Dermis blood vessel endothelial cell (primary cell): ENCODE measurements at places on chromosomes 2 and 18. TPM values are rescaled to one million over a fixed set of nuclear protein-coding genes. Genes with fewer than 3 reads are reported as not detected.

GRCh38 chr2:48915227-48915626, 159.7 kb upstream of the LHCGR start:
- no peak for DNase-seq

HOXD12 gene
- total RNA-seq, result not detected in 2 replicates

CYTIP gene
- total RNA-seq, result 0.14 TPM in 1 of 2 replicates, not detected in the other

CAPN14 gene
- 0.05 TPM in 1 of 2 replicates, not detected in the other for total RNA-seq

AP1S3 gene
- 1.2 and 4.4 TPM in 2 replicates for total RNA-seq

GRCh38 chr2:138336146-138336545, 165.4 kb upstream of the SPOPL start:
- no peak for DNase-seq

DNA sequence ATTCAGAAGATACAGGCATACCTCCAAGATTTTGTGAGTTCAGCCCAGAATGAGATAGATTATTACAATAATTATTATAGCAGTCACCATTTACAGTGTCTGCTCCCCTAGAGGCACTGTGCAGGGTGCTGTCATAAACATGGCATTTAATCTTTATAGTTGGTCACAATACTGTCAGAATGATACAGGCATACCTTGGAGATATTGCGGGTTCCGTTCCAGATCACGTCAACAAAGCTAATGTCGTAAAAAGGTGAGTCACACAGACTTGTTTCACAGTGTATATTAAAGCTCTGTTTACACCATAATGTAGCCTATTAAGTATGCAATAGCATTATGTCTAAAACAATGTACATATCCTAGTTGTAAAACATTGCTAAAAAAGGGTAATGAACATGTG, 45.6 kb downstream of the ZRANB3 start:
- DNase-seq, result no peak

- no peak for DNase-seq
These were observed 115.5 kb upstream of the SP3 start for GRCh38 chr2:174080672-174081121.

DNA sequence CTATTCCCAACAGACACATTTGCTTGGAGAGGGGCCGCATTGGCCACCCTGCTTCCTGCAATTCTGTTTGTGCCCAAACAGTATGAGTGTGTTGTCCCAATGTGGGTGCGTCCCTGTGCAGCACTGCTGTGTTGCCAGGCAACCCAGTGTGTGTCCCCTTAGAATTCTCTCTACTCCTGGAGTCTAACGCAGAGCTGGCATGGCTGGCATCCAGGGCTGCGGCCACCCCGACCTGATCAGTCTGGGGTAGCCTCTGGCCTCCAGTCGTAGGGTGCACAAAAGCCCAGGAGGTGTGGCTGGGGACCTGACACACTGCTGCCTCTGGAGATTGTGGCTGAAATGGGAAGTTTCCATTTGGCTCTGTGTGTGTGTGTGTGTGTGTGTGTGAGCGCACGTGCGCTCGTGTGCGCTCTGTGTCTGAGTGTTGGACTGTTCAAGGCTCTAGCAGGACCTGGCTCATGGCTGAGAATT, 48.0 kb downstream of the TEX44 start:
- peak; percentile 64 for DNase-seq

DNA sequence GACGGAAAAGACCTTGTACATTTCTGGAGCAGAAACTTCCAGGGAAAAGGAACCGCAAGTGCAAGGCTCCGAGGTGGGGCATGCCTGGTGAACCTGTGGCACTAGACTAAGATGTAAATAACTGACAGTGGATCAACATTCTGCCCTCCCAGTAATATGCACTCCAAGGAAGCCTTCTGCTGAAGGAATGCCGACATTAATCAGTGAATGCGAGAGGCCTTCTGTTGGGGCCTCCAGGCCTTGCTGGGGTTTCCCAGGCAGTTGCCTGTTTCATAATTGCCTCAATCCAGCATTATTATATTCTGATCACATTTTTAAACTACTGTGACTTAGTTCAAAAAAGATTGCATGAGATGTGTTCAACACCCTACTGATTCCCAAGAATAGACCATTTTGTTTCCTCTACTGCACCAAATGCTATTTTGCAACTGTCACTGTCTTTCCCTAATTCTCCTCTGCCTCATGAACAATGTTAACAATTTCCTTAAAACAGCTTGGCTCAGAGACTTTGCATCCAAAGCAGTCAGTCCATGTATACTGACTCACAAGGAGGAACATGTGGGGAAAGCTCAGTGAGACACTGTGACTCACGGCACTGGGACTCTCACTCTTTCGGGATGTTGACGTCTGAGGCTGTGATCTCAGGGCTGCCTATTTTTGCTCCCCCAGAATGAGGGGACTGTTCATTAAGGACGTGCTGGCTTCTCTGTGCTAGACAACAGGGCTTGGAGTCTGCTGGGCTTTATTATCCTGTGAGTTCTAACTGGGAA, 10.5 kb upstream of the DSG2 start:
- no peak for DNase-seq

DNA sequence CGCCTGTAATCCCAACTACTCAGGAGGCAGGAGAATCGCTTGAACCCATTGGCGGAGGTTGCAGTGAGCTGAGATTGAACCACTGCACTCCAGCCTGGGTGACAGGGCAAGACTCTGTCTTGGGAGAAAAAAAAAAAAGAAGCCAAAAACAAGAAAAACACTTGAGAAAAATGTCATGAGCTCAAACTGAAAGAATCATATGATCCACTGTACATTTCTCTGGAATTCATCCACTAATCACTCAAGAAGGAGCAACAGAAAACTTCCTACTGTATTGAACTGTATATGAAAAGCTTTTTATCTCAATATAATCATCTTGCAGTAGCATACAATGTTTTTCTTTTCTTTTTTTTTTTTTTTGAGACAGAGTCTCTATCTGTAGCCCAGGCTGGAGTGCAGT, 40.4 kb downstream of the EPG5 start:
- no peak for DNase-seq

DNA sequence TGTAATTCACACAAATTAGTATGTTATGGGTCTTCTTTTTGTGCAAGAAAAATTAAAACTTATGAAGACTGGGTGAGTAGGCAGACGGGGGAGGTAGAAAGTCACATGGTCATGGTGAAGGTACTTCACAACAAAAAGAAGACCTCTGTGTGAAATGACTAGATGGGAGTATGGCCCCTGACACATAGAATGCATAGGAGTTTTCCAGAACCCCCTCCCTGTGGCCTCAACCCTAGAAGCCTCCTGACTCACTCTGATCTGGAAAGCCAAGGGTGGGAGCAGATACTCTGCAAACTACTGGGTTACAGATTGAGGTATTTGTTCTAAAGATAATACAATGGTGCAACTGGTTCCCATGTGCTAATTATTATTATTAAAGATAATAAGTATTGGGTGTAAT, 23.2 kb downstream of the SATB2 start:
- no peak for DNase-seq

DNA sequence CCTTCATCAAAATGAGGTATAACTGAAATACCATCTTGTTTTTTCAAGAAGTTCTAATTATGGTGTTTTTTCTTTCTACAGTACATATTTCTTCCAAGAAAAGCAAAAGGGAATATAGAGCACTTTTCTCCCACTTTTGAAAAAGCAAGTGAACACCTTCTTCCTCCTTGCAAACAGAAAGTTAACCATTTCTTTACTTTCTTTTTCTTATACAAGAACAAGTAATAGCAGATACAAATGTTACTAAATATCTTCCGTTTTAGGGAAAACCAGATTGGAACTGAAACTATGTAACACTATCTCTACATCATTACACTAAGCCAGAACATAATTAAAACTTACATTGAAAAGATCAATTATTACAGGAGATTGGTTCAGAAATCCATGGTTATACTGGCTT, 44.0 kb downstream of the COBLL1 start:
- no peak for DNase-seq

SCN9A gene
- 0.34 and 0.56 TPM in 2 replicates for total RNA-seq

DPYSL5 gene
- total RNA-seq, result not detected in 2 replicates

MLPH gene
- 0.28 and 1.0 TPM in 2 replicates for total RNA-seq

DNA sequence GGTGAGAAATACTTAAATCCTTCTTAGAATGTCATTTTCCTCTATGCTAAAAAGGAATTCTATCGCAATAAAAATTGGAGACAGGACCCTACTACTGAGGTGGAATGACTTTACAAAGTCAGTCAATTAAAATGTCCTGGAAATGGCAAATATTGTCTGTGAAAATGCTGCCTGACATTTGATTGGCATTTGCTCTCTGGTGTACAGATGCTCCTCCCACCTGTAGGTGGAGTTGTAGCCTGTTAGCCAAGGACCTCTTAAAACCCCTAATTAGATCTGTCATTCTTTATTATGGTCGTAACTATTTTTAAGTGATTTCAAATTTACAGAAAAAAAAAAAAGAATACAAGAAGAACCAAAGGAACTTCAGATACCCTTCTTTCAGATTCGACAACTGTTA, 393.1 kb upstream of the KLHL29 start:
- no peak for DNase-seq

UBE2E3 gene
- 51.9 and 75.2 TPM in 2 replicates for total RNA-seq

DNA sequence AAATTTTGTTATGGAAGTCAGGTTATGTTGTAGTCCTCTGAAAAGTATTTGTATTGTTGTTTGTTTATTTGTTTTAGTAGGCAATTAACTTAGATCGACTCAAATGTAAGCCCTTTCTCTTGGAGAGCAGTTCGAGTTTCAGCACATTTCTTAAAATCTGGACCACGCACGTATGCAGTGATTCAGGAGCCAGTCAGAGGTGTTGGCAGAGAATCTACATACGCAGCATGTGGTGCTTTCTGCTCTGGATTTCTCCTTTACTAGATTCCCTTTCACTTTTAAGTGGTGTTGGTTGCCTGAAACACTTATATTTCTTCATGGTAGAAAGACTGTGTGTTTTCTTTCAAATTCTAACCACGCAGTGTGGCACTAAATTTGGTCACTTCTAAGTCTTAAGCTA, 773.9 kb upstream of the LRATD1 start:
- DNase-seq, result no peak

DNA sequence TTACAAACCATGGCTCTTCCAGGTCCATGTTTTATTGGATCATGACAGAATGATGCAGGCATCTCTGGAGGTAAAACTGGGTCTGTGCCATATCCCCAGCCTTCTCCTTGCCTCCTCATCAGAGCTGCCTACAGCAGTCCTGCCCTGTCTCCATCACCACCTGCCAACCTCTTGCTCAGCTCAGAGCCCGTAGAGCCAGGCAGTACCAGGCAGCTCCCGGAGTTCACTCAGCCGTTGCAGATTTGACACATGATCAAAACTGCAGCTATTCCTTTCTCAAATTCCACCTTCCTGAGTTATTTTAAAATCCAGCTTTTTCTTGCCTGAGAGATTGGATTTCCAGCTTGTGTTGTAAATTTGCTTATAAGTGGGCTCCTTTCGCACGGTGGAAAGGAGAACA, 218.2 kb upstream of the CELF4 start:
- DNase-seq, result no peak

GRCh38 chr2:166344286-166345113, 31.2 kb downstream of the SCN9A start:
- no peak for DNase-seq

- DNase-seq, result peak; percentile 13
These were observed 12.7 kb downstream of the TRIP12 start for GRCh38 chr2:229909090-229909489.

PPP1R1C gene
- 0.28 and 0.51 TPM in 2 replicates for total RNA-seq

ABCG5 gene
- total RNA-seq, result not detected in 2 replicates

SOCS6 gene
- total RNA-seq, result 36.6 and 42.3 TPM in 2 replicates

DNA sequence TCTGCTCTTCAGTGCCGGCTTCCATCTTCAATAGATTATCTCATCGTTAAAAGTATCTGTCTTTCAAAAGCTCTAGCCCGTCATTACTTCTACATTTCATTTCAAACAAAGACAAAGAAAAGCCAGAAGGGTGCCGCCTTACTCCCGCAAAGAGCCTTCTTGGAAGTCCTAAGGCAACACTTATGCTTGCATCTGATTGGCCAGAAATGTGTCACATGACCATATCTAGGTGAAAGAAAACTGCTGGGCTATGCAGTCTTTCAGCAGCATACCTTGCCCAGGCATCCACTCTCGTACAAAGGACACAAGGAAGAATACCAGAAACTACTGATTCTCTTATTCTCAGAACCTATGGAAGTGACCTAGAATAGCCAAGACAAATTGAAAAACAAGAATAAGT, 217.1 kb upstream of the SLC35G4 start:
- peak; percentile 24 for DNase-seq

GRCh38 chr2:197292619-197293018, 18.0 kb downstream of the ANKRD44 start:
- no peak for DNase-seq

SPAST gene
- total RNA-seq, result 44.8 and 45.9 TPM in 2 replicates

- DNase-seq, result peak; percentile 5
These were observed at the start of gene CSRNP3 for GRCh38 chr2:165469417-165469816. Gene CSRNP3, plus strand, starts transcription at chr2:165469698. Its CDS starts 125,368 bp downstream, at chr2:165595066.

DNAH6 gene
- total RNA-seq, result under 0.01 TPM in 2 replicates

- DNase-seq, result no peak
These were observed 49.9 kb downstream of the MTCL1 start for GRCh38 chr18:8754995-8755960.

ASTL gene
- not detected in 2 replicates for total RNA-seq

GYPC gene
- total RNA-seq, result 227 and 297 TPM in 2 replicates

STARD6 gene
- total RNA-seq, result 0.09 TPM in 1 of 2 replicates, not detected in the other

PIEZO2 gene
- total RNA-seq, result 141 and 342 TPM in 2 replicates

GRCh38 chr2:140876015-140876414, 1254.8 kb downstream of the LRP1B start:
- DNase-seq, result no peak

SLC4A3 gene
- total RNA-seq, result 0.17 and 0.37 TPM in 2 replicates

KRTCAP3 gene
- 0.47 and 0.51 TPM in 2 replicates for total RNA-seq

DNA sequence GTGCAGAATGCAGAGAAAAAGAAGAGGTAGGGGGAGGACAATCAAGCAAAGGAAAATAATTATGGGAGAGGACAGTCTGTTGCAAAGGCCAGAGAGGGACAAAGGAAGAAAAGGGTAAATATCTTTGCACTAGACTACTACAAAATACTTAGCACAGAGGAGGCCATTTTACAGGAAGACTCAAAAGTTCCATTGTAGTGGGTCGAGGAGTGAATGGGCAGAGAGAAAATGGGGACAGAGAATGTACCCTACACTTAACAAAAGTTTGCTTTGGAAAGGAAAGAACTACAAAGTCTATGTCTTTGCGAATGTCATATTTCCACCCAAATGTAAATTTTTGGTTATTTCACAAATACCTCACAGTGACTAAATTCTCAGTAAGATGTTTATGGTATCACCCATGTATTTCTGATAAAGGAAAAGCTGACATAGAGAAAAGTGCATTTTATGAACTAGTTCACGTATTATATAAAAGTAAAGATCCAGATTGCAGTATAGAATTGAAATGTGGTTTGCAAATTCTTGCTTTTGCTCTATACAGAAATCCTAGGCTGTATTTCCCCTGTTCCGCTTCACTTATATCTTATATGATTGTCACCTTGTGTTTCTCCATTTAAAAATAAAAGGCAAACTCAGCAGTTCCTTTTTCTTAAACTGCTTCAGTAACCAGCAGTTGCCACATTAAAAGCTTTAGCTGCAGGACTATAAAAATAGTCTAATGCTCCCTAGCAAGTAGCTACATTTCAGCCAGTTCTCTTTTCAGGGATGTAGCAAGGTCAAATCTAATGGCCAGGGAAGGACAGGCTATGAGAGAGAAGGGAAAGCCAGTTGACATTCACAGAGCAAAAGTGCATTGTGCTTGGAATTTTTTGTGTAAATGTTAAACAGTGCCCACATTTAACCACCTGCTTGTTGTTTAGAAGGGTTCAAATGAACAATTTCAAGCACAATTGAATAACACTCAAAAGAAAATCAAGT, 79.7 kb upstream of the CYTIP start:
- no peak for DNase-seq

TMEM182 gene
- 0.51 and 1.3 TPM in 2 replicates for total RNA-seq

SP140L gene
- total RNA-seq, result 9.2 and 33.7 TPM in 2 replicates

GRCh38 chr2:24913911-24914310, 6.1 kb downstream of the ADCY3 start:
- DNase-seq, result no peak

CCDC85A gene
- total RNA-seq, result 15.8 and 21.4 TPM in 2 replicates

- no peak for DNase-seq
These were observed 78.5 kb downstream of the MDH1 start for GRCh38 chr2:63667132-63667700.

TMEM163 gene
- total RNA-seq, result 0.09 and 0.34 TPM in 2 replicates

TMEM247 gene
- total RNA-seq, result not detected in 2 replicates
